Activated naive CD8-positive, alpha-beta T cell treated with anti-CD3 and anti-CD28 coated beads, Interleukin-2, amount 50 U/mL, for 24 hours (primary cell): ENCODE measurements at places on chromosomes 5 and 9.

DNA sequence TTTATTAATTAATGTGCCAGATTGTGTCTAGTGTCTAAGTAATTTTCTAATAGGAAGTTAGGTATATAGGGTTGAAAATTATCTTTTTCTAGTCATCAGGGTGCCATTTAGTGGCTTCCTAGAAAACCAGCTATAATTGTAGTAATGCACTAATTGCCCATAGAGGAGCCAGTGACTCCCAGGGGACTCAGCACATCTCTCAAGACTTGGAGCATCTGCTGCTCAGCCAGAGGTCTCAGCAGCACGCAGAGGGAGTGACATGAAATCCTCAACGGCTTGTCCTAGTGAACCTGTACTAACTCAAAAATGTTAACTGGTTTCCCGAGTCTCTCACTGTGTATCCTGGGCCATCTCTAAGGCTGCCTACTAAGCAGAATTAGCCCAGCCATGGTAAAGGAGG lies 78.2 kb upstream of the MAN2A1 start:
- no peaks in the 10 kb centered on the region for H3K36me3 ChIP-seq
- H3K27ac ChIP-seq = no peak overlapping the region
- H3K27me3 ChIP-seq = no peaks in the 10 kb centered on the region

- H3K36me3 ChIP-seq = no peaks in the 10 kb centered on the region
- H3K4me1 ChIP-seq = no peaks in the 10 kb centered on the region
- DNase-seq = no peak
- H3K27ac ChIP-seq = no peak overlapping the region
- H3K27me3 ChIP-seq = peaks cover 4% of the 10 kb centered on the region
- H3K4me3 ChIP-seq = no peak overlapping the region
Measured at GRCh38 chr9:17862101-17862500, 283.2 kb downstream of the SH3GL2 start.

DNA sequence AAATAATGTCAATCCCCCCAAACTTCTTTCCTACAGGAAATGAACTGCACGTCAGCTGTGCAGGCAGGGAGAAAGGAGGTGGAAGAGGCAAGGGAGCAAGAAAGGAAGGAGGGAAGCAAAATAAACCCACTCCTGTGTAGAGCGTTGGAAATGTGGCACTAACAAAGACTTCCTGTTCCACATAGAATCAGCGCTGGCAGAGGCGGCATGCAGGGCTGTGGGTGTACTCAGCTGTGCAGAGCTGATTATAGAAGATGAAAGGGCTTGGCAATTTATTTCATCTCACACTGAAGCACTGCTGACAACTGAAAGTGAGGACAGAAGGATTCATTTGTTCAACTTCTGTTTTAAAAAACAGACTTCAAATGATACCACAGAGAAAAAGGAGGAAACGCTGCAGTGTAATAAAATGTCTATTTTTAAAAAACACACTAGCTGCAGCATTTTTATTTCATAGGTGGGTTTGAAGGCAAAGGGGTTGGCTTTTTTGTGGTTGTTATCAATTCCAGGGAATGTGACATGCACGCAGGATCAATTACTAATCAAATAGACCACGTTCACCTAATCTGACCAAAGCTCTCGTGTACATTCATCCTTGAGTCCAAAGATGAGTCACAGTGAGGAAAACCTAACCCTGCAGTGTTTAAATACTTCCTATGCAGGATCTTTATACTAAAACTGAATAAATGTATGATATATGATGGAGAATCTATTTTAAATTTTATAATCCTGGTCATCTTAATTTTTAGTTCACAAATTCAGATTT lies 583.5 kb downstream of the ZNF608 start:
- H3K4me1 ChIP-seq = peaks cover 14% of the 10 kb centered on the region
- H3K36me3 ChIP-seq = no peaks in the 10 kb centered on the region
- H3K4me3 ChIP-seq = no peak overlapping the region
- no peak overlapping the region for H3K27ac ChIP-seq
- DNase-seq = peak; percentile 10

- no peak overlapping the region for H3K4me3 ChIP-seq
- H3K36me3 ChIP-seq = no peaks in the 10 kb centered on the region
- H3K27ac ChIP-seq = no peak overlapping the region
- H3K4me1 ChIP-seq = no peaks in the 10 kb centered on the region
Measured at GRCh38 chr9:12425878-12426864, 267.0 kb upstream of the TYRP1 start.

DNA sequence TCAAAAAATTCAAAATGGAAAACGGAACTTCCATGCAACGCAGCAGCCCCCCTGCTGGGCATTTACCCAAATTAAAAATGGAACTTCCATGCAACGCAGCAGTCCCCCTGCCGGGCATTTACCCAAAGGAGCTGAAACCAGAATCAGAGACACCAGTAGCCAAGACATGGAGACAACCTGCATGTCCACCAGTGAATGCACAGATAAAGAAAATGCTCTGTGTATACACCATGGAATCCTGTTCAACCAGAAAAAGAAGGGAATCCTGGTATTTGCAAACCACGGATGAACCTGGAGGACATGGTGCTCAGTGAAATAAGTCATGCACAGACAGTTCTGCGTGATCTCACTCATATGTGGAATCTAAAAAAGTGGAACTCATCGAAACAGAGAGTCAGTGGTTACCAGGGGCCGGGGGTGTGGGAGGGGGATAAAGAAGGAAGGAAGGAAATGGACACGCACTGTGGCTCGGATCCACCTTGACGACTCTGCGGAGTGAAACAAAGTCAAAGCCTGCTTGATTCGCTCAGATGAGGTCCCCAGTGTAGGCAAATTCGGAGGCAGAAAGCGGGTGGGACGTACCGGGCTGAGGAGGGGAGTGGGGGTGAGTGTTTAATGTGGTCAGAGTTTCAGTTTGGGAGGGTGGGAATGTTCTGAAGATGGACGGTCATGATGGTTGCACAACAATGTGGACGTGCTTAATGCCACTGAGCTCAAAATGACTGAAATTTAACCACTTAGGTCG lies 40.2 kb upstream of the EXOC3 start:
- H3K4me1 ChIP-seq = peaks cover 46% of the 10 kb centered on the region
- peaks cover 12% of the 10 kb centered on the region for H3K27me3 ChIP-seq
- peaks cover 22% of the 10 kb centered on the region for H3K36me3 ChIP-seq
- DNase-seq = no peak
- H3K27ac ChIP-seq = no peak overlapping the region
- peak overlapping the region; percentile 18 for H3K4me3 ChIP-seq

GRCh38 chr5:84634256-84634655 lies 249.6 kb upstream of the EDIL3 start:
- H3K27me3 ChIP-seq = no peaks in the 10 kb centered on the region
- H3K4me1 ChIP-seq = no peaks in the 10 kb centered on the region
- H3K27ac ChIP-seq = no peak overlapping the region
- H3K36me3 ChIP-seq = no peaks in the 10 kb centered on the region
- H3K4me3 ChIP-seq = no peak overlapping the region
- no peak for DNase-seq

GRCh38 chr5:81601919-81602318 lies 149.0 kb downstream of the SSBP2 start:
- H3K4me3 ChIP-seq = no peak overlapping the region
- H3K27ac ChIP-seq = no peak overlapping the region
- H3K36me3 ChIP-seq = peaks cover 19% of the 10 kb centered on the region
- peaks cover 7% of the 10 kb centered on the region for H3K4me1 ChIP-seq
- H3K27me3 ChIP-seq = no peaks in the 10 kb centered on the region
- no peak for DNase-seq

GRCh38 chr5:83564069-83564749 lies 92.7 kb downstream of the VCAN start:
- H3K4me3 ChIP-seq = no peak overlapping the region
- H3K4me1 ChIP-seq = no peaks in the 10 kb centered on the region
- H3K27me3 ChIP-seq = peaks cover 10% of the 10 kb centered on the region
- no peak overlapping the region for H3K27ac ChIP-seq

- no peaks in the 10 kb centered on the region for H3K4me1 ChIP-seq
- no peaks in the 10 kb centered on the region for H3K36me3 ChIP-seq
- no peak for DNase-seq
- H3K27me3 ChIP-seq = peaks cover 2% of the 10 kb centered on the region
- H3K4me3 ChIP-seq = no peak overlapping the region
Measured at GRCh38 chr5:110842948-110843347, 104.1 kb downstream of the SLC25A46 start.

GRCh38 chr5:76685704-76686103 lies 30.2 kb upstream of the F2R start:
- no peaks in the 10 kb centered on the region for H3K27me3 ChIP-seq
- H3K27ac ChIP-seq = no peak overlapping the region
- no peak overlapping the region for H3K4me3 ChIP-seq
- H3K36me3 ChIP-seq = peaks cover 12% of the 10 kb centered on the region
- peaks cover 9% of the 10 kb centered on the region for H3K4me1 ChIP-seq

GRCh38 chr9:108640230-108640629 lies 215.6 kb downstream of the ACTL7B start:
- H3K27me3 ChIP-seq = no peaks in the 10 kb centered on the region
- H3K4me1 ChIP-seq = no peaks in the 10 kb centered on the region
- H3K4me3 ChIP-seq = no peak overlapping the region
- H3K36me3 ChIP-seq = no peaks in the 10 kb centered on the region
- H3K27ac ChIP-seq = no peak overlapping the region

DNA sequence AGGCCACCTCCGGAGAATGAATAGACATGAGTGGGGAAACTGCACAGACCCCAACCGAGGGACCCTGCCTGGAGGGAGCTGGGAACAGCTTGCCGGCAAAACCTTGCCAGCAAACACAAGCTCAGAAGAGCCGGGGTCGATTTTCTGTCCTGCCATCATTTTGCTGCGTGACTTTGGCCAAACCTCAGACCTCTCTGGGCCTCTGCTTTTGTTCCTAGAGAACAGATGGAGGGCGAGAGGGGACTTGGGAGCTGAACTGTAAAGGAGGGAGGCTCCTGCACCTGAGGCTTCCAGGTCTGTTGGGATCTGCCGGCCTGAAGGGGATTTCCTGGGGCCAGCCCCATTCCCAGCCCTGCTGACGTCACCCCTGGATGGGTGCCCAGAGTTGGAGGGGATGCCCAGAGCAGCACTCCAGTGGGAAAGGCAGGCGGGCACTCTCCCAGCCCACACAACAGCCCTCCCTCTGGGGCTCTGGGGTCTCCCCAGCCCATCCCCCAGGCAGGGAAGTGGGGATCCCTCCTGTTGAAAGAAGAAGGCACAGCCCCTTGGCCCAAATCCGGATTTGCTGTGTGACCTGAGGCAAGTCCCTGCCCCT lies 40.4 kb upstream of the SYNPO start:
- H3K4me3 ChIP-seq = no peak overlapping the region
- H3K27ac ChIP-seq = no peak overlapping the region
- H3K36me3 ChIP-seq = no peaks in the 10 kb centered on the region
- DNase-seq = no peak
- no peaks in the 10 kb centered on the region for H3K4me1 ChIP-seq
- no peaks in the 10 kb centered on the region for H3K27me3 ChIP-seq

DNA sequence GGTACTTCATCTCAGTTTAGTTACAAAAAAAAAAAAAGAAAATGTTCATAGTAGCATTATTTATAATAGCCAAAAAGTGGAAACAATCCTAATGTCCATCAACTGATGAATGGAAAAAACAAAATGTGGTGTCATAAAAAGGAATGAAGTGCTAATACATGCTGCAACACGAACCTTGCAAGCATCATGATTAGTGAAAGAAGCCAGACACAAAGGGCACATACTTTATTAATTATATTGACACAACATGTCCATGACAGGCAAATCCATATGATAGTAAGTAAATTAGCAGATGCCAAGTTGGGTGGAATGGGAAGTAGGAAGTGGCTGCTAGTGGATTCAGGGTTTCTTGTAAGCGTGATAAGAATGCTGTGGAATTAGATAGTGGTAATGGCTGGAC lies 54.2 kb downstream of the PCDHGC5 start:
- DNase-seq = no peak
- H3K36me3 ChIP-seq = peaks cover 58% of the 10 kb centered on the region
- no peaks in the 10 kb centered on the region for H3K27me3 ChIP-seq
- no peak overlapping the region for H3K27ac ChIP-seq

- H3K27me3 ChIP-seq = peaks cover 86% of the 10 kb centered on the region
- no peak for DNase-seq
- H3K27ac ChIP-seq = no peak overlapping the region
Measured at GRCh38 chr9:97845130-97845529, 7.9 kb upstream of the FOXE1 start.

DNA sequence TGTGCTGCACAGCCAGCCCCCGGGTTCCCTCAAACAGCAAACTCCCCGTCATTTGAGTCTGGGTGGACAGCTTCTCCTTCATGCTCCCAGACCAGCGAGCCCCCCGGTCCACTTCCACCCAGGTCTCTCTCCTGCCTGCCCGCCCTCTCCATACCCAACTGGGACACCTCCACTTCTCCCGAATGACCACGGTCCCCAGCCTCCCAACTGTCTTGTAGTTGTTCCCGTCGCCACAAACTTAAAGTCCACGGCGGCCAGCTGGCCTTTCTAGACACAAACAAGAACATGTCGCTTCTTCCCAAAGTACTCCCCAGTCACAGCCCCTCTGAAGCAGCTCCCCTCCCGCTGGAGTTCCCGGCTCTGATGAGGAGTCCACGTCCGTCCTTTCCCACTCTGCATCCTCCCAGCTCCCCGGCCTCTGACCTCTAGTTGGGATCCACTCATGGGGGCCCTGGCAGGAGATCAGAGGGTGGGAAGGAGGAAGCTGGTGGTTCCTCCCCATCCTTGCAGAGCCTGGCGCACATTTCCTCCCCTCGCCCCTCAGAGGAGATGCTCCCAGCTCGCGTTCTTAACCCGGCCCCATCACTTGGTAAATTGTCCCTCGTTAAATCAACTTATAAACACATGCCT lies 24.1 kb upstream of the PPP1R26 start:
- H3K36me3 ChIP-seq = no peaks in the 10 kb centered on the region
- H3K4me3 ChIP-seq = no peak overlapping the region
- no peak overlapping the region for H3K27ac ChIP-seq
- H3K27me3 ChIP-seq = peaks cover 29% of the 10 kb centered on the region
- H3K4me1 ChIP-seq = no peaks in the 10 kb centered on the region
- no peak for DNase-seq

DNA sequence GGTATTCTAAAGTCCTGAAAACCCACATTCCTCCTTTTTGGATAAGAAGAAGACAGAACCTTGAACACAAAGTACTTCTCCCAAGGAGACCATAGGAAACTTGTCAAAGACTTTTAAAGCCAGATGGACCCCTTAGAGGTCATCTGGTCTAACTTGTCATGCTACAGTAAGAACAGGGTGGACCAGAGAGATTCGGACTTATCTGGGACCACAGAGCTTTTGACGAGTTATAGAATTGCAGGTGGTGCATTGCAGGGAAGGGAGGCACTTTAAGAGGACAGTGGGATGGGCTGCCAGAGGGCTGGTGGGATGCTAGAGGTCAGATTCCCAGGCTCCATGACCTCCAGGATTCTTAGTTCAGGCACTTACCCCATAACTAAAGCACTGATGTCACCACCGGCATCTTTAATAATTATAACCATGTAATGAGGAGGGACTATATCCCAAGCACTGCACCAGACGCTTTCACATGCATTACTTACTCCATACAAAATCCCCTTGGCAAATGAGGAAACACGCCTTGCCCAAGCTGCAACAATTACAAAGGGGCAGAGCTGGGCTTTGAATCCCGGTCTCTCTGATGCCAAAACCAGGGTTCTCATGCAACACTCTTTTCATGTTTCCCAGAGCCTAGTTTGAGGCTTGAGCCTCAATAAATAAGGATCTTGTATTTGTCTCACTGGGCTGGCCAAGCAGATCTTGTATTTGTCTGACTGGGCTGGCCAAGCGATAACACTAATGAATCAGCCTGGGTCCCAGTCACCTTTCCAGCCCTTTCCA lies 12.8 kb upstream of the GPX3 start:
- no peaks in the 10 kb centered on the region for H3K36me3 ChIP-seq
- H3K27me3 ChIP-seq = peaks cover 10% of the 10 kb centered on the region
- DNase-seq = no peak
